ENCODE measurements at places on chromosomes 11 and 22.

GRCh38 chr11:122933416-122933815 is 48.2 kb downstream of the BSX start:
- no peak for DNase-seq

GRCh38 chr11:118136801-118137200 is 15.8 kb downstream of the SCN4B start:
- DNase-seq, result no peak

DNA sequence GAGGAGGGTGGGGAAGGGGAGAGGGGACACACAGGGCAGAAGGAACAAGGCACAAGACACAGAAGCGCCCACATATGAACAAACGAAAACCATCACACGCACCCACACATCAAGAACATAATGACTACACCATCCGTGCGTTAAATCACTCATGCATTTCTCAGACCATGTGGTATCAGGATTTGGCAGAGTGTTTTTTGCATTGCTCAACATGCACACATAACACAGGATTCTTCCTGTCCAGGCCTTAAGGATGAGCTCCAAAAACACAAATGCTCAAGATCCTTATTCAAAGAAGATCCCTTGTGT is 309.5 kb downstream of the CADM1 start:
- DNase-seq, result no peak

GRCh38 chr11:72042064-72042745 is 38.1 kb downstream of the NUMA1 start:
- no peak for DNase-seq

DNA sequence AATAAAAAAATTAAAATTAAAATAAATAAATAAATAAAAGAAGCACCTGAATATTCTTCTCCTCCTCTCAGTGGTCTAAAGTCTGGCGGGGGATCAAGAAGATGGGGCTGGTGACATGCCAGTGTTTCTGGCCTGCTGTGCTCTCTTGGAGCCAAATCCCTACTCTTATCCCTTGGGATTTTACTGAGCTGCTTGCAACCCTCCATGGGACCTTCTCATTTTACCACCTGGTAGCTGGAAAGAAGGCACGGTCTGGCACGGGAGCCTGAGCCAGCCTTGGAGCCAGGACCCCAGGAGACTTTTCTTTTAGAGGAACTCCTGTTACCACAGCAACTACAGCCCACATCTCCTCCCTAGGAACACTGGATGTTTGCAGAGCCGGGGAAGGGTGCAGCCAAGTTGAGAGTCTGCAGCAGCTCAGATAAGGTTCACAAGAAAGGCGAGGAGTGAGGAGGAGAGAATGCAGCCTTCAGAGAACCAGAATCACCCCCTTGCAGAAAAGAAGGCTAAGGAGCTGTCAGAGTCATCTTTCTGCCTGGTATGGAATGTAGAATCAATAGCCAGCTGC is 21.4 kb downstream of the CD6 start:
- no peak for DNase-seq

- no peak for DNase-seq
Observed at GRCh38 chr11:108923413-108923812, 258.5 kb downstream of the DDX10 start.

- no peak for DNase-seq
Observed at GRCh38 chr22:40720538-40721256, 41.4 kb downstream of the MCHR1 start.

- DNase-seq, result no peak
Observed at GRCh38 chr11:128182844-128183243, 404.5 kb downstream of the ETS1 start.

GRCh38 chr22:37043828-37044538 is 7.6 kb upstream of the KCTD17 start:
- no peak for DNase-seq

GRCh38 chr11:58845386-58845785 is 882 bp upstream of the GLYATL2 start:
- DNase-seq, result no peak
